ENCODE measurements at places on chromosomes 12 and 14. TPM values are rescaled to one million over a fixed set of nuclear protein-coding genes. Genes with fewer than 3 reads are reported as not detected.

The C12orf60 gene
- 1.2 TPM for total RNA-seq

DNA sequence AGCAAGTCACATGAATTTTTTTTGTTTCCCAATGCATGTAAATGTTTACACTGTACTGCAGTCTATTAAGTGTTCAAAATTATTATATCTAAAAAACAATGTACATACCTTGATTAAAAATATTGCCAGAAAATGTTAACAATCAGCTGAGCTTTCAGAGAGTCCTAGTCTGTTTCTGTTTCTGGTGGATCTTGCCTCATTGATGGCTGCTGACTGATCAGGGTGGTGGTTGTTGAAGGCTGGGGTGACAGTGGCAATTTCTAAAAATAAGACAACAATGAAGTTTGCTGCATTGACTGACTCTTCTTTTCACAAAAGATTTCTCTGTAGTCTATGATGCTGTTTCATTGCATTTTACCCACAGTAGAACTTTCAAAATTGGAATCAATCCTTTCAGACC is 16.6 kb upstream of the KLRD1 start:
- H3K4me1 ChIP-seq = no peaks in the 10 kb centered on the region
- H3K4me3 ChIP-seq = no peak overlapping the region
- no peak for DNase-seq
- H3K36me3 ChIP-seq = no peaks in the 10 kb centered on the region
- no peaks in the 10 kb centered on the region for H3K27me3 ChIP-seq
- no peak overlapping the region for H3K27ac ChIP-seq

DNA sequence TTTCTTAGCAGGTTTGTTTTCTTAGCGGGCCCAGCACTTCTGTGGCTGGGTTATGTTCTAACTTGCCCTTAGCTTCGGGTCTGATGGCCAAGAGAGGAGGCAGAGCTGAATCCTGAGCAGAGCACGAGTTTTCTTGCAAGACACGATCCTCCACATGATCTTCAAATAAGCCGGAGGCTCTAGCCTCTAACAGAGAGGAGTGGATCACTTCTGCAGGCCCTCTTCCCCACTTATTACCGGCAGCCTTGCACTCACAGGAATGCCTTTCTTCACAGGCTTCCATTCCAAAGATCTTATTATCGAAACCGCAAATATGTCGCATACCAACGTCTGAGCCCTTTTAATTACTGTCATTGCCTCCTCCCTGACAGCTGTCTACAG is 79.5 kb downstream of the SINHCAF start:
- peaks cover 7% of the 10 kb centered on the region for H3K4me1 ChIP-seq
- H3K36me3 ChIP-seq = no peaks in the 10 kb centered on the region
- DNase-seq = no peak
- no peaks in the 10 kb centered on the region for H3K27me3 ChIP-seq
- H3K4me3 ChIP-seq = no peak overlapping the region
- H3K27ac ChIP-seq = no peak overlapping the region

DNA sequence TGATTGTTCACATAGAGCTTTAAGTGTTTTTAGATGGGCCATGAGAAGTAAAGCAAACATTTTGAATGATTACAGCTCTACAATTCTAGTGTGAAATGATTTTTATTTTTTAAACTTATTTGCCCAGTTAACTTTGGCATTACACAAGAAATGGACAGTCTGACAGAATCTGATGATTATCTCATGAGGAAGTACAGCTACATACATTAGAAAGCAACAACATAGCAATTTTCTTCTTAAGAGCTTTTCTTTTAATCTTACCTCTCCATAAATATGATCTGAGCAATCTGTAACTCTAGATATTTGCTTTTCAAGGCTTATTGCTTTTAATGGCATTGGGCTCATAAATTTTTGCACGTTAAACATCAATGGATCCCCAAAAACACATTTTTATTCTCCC is 26.5 kb upstream of the PPP1R12A start:
- H3K27me3 ChIP-seq = no peaks in the 10 kb centered on the region
- no peak for DNase-seq
- H3K4me1 ChIP-seq = no peaks in the 10 kb centered on the region
- no peaks in the 10 kb centered on the region for H3K36me3 ChIP-seq
- no peak overlapping the region for H3K4me3 ChIP-seq

DNA sequence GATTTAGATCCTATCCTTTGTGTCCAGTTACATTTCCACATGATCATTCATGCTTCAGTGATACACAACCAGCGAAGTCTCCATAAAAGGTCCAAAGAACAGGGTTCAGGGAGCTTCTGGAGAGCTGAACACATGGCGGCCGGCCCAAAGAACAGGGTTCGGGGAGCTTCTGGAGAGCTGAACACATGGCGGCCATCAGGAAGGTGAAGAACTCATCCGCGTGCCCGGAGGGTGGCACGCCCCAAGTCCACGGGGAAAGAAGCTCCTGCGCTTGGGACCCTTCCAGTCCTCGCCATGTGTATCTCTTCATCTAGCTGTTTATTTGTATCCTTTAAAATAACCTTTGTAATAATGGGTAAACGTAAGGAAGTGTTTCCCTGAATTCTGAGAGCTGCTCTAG is 91.9 kb upstream of the FLRT2 start:
- no peak for DNase-seq
- H3K4me3 ChIP-seq = no peak overlapping the region
- no peaks in the 10 kb centered on the region for H3K4me1 ChIP-seq
- H3K27ac ChIP-seq = no peak overlapping the region
- H3K27me3 ChIP-seq = no peaks in the 10 kb centered on the region
- no peaks in the 10 kb centered on the region for H3K36me3 ChIP-seq

GRCh38 chr14:32202491-32202997 is 525 bp downstream of the RNU6-8 start:
- no peaks in the 10 kb centered on the region for H3K27me3 ChIP-seq
- DNase-seq = no peak
- H3K27ac ChIP-seq = no peak overlapping the region
- H3K4me1 ChIP-seq = peaks cover 2% of the 10 kb centered on the region
- H3K36me3 ChIP-seq = no peaks in the 10 kb centered on the region
- H3K4me3 ChIP-seq = peak overlapping the region; percentile 93

DNA sequence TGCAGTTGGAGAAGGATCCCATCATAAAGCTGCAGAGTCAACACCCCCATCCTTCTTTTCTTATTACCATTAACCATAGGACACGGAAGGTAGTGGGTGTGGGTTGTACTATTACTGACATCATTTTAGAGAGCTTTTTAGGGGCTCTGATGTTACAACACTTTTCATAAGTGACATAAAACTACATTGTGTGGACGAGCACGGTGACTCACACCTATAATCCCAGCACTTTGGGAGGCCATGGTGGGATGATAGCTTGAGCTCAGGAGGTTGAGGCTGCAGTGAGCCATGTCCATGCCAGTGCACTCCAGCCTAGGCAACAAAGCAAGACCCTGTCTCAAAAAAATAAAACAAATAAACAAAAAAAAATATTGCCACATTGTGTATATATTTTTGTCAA is 167.1 kb downstream of the DUSP6 start:
- no peak overlapping the region for H3K27ac ChIP-seq
- H3K36me3 ChIP-seq = no peaks in the 10 kb centered on the region
- H3K4me1 ChIP-seq = no peaks in the 10 kb centered on the region
- H3K4me3 ChIP-seq = no peak overlapping the region

DNA sequence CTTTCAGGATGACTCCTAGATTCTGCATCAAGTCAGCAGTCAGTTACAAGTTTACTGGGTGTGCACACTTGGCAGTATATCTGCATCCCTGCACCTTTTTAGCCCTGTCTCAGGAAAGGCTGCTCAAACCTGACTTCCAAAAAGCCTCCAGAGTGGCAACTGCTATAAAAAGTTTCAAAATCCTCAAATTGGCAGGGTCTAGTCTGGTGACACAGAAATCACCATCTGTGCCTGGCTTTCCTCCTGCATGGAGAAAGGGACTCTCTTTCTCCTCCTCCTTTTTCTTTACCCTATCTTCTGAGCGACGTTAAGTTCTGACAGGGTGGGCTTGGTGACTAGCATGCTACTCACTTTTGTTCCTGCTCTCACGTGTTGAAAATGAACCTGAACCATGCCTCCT is 679.5 kb downstream of the C12orf50 start:
- DNase-seq = no peak
- no peaks in the 10 kb centered on the region for H3K27me3 ChIP-seq
- H3K4me1 ChIP-seq = no peaks in the 10 kb centered on the region
- H3K36me3 ChIP-seq = no peaks in the 10 kb centered on the region
- H3K4me3 ChIP-seq = no peak overlapping the region

The CLEC4C gene
- total RNA-seq = not detected

DNA sequence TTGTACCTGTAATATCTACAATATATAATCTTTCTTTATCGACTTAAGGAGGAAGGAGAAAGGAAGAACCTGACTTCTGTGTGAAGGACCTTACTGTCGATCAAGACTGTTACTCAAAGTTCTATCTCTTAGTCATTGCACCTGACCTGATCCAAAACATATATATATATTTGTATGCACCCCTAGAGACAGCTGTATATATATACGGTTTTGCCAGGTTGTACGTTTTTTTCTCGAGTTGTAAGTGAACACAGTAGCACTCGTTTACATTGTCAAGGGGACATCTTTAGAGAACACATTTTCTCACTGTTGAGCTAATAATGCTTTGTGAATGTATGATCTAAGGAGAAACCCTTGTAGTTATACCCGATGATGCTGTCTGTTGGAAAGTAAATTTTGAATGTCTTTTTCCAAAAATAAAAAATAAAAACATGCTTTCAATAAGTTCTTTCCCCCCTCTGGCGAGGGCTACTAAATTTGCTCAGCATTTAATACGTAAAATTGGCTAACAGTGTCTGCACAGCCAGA is 536 bp upstream of the SLC35E3 start:
- peak overlapping the region; percentile 79 for H3K4me3 ChIP-seq
- H3K36me3 ChIP-seq = peaks cover 9% of the 10 kb centered on the region
- H3K27me3 ChIP-seq = no peaks in the 10 kb centered on the region
- no peak for DNase-seq
- H3K27ac ChIP-seq = no peak overlapping the region
- no peaks in the 10 kb centered on the region for H3K4me1 ChIP-seq

DNA sequence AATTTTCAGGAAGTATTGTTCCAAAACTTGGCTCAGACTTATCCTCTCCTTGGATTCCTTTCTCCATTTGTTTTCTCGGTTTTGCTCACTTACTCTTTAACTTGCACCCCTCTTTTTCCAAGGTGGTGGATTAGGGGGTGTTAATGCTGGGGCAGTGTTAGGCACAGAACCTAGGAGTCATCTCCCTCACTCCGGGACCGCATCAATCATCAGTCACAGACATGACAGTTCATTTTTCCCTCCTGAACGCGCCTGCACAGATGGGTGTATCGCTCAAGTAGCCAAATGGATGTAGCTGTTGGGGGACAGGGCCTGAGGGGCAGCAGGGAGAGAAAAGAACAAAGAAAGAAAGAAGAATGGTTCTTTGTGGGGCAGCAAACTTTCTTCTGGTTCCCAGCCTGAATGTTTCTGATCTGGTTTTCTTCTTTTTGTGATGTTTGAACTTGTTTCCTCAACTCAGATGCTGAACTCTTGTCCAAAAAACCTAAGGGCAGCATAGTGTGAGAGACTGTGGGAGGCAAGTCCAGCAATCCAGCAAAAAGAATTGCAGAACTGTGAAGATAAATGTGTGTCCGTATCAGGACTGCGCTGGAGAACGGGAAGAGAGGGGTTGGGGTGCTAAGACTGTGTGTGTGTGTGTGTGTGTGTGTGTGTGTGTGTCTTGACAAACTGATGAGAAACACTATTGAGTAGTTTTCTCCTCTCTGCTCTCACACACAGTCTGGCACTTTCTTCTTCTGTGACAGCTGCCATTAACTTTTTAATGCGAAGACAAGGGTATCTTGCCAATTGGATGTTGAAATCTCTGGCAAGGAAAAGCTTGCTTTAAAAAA is 131.1 kb downstream of the FBXL14 start:
- no peak for DNase-seq
- no peaks in the 10 kb centered on the region for H3K27me3 ChIP-seq
- no peak overlapping the region for H3K27ac ChIP-seq
- H3K36me3 ChIP-seq = no peaks in the 10 kb centered on the region
- no peaks in the 10 kb centered on the region for H3K4me1 ChIP-seq

- DNase-seq = no peak
- H3K27ac ChIP-seq = no peak overlapping the region
- H3K4me1 ChIP-seq = no peaks in the 10 kb centered on the region
Measured at GRCh38 chr12:93010461-93010860, 81.4 kb upstream of the EEA1 start.

- no peaks in the 10 kb centered on the region for H3K4me1 ChIP-seq
- peaks cover 15% of the 10 kb centered on the region for H3K36me3 ChIP-seq
- no peaks in the 10 kb centered on the region for H3K27me3 ChIP-seq
- no peak overlapping the region for H3K4me3 ChIP-seq
- no peak for DNase-seq
- no peak overlapping the region for H3K27ac ChIP-seq
Measured at GRCh38 chr12:2806700-2807099, 5.8 kb upstream of the ITFG2 start.

GRCh38 chr14:20836668-20837338 is 34.2 kb upstream of the RNASE1 start:
- no peak overlapping the region for H3K4me3 ChIP-seq

DNA sequence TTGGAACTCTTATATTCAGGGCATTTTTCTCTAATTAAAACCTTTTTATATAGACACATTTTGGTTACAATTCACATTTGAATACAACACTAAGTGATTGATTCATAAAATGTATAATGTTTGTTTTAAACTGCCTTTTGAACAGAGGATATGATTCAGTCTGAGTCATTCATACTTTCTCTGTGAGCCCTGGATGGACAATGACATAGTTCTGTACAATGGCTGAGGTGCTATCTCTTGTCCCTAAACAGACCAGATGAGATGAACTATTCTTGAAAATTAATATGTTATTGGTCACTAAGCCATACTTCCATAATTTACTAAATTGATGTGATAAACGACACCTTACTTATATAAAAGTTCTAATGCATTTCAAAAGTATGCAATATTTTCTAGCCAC is 199.7 kb upstream of the ATXN7L3B start:
- no peak overlapping the region for H3K27ac ChIP-seq
- H3K27me3 ChIP-seq = no peaks in the 10 kb centered on the region
- H3K4me3 ChIP-seq = no peak overlapping the region
- H3K4me1 ChIP-seq = no peaks in the 10 kb centered on the region
- DNase-seq = no peak

The ANKS1B gene
- total RNA-seq = 8.5 TPM

The DCN gene
- total RNA-seq = not detected

- no peaks in the 10 kb centered on the region for H3K36me3 ChIP-seq
- no peak overlapping the region for H3K4me3 ChIP-seq
- H3K27ac ChIP-seq = no peak overlapping the region
- no peak for DNase-seq
Measured at GRCh38 chr12:84276215-84276614, 636.4 kb downstream of the SLC6A15 start.

- H3K27ac ChIP-seq = no peak overlapping the region
- no peak overlapping the region for H3K4me3 ChIP-seq
- DNase-seq = no peak
- no peaks in the 10 kb centered on the region for H3K4me1 ChIP-seq
- no peaks in the 10 kb centered on the region for H3K36me3 ChIP-seq
Measured at GRCh38 chr12:24111616-24112015, 162.1 kb upstream of the SOX5 start.

DNA sequence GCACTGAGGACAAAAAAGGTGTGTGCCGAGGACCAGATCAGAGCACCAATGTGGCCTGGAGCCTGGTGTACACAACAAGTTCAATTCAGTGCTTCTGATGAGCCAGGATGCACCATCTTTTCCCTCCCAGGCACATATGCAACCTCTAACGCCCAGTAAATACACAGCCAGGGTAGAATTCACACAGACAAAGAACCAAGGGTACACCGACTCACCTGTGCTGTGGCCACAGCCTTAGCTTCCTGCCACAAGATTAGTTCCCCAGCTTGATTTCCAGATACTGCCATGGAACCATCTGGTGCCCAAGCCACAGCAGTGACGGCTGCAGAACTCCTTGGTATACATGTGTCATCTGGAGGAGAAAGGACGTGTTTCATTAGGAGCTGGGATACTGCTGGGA is 29.4 kb downstream of the PARP2 start:
- no peak overlapping the region for H3K27ac ChIP-seq
- H3K27me3 ChIP-seq = no peaks in the 10 kb centered on the region
- peaks cover 14% of the 10 kb centered on the region for H3K36me3 ChIP-seq
- DNase-seq = no peak
- H3K4me3 ChIP-seq = no peak overlapping the region
- no peaks in the 10 kb centered on the region for H3K4me1 ChIP-seq
